ENCODE measurements at places on chromosomes 1 and 21.

DNA sequence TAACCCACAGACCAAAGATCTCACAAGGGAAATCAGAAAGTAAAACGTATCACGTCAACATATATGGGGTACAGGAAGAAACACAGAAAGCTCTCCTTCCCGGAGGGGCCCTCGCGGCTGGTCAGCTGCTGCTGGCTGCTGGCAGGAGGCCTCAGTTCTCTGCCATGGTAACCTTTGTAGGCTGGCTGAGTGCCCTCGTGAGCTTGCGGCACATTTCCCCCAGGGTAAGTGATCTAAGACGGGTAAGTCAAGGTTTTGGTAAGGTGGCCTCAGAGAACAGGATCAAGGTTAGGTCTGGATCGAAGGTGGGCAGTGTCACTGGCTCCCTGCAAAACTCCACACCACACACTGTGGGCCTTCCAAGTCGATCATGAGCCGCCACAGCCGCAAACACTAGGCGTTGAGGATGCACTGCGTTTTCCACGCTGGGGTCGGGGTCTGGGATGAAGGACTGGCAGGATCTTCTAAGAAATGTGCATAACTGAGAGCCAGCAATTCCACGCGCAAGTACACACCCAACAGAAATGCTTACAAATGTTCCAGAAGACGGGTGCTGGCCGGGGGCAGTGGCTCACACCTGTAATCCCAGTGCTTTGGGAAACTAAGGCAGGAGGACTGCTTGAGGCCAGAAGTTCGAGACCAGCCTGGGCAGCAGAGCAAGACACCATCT lies 33.9 kb downstream of the WDR4 start:
- no peak for DNase-seq

- DNase-seq: no peak
Measured at GRCh38 chr1:118253053-118253915, 68.3 kb upstream of the SPAG17 start.

- DNase-seq: peak; percentile 48
Measured at GRCh38 chr1:226149806-226150205, 36.7 kb downstream of the ACBD3 start.

DNA sequence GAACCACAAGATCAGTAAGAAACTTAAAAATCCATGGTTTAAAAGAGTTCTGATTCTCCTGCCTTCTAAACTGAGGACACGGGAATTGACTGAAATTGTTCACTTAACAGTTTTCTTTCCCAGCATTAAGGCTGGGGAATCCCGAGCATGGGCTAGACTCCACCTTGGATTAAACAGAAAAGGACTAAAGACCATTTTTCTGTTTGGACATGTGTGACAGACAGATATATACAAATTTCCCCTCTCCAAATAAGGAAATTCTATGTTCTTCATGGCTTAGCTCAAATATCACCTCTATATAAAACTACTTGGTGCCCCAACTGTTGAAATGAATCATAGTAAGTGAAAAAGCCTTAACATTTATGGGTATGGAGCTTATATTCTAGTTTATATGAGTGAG lies 85.0 kb downstream of the UROD start:
- no peak for DNase-seq

- DNase-seq: peak; percentile 41
Measured at GRCh38 chr1:10610901-10611600, 136.3 kb downstream of the PEX14 start.

Measured in fibroblast of mammary gland (primary cell).